ENCODE measurements at places on chromosomes 4 and X.

DNA sequence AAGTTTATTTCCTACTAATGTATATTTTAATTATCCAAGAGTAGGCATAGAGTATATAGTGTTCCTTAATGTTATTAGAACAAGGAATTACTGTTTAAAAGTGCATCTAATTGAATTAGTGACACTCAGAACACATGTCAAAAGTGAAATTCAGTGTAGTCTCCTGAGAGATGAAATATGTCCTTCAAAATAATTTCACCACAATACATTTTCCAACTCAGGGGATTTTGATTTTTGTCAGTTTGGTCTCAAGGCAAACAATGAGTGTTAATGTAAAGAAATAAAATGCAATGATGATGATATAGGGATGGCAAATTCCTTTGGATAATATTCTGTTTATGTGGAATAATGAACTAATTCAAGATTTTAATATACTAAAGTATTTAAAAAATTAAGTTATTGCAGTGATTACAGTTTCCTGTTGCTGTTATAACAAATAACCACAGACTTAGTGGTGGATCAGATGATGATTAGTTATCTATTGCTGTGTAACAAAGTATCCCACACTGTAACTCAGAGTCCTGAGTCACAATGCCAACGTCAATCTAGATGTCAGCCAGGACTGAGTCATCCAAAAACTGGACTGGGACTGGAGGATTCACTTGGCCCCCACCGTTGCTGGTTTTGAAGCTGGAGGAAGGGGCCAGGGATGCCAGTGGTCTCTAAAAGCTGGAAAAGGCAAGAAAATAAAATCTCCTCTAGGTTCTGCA, 148.0 kb upstream of the SLC7A11 start:
- DNase-seq, result no peak

DNA sequence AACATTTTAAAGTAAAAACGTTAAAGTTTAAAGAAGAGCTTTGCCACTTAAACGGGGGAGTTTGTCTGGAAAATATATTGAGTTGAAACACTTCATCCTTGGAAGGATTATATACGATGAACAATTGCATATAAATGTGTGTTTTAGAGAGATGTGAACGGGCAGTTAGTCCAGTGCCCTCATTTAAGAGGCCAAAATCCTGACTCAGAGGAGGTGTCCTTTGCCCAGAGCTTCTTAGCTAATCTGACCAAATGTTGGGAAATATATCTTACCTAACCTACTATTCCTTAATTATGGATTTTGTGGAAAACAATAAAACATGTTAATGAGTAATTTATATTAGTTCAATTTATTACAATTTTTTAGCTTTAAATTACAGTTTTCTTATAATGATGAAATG, 327.2 kb upstream of the DIPK2B start:
- no peak for DNase-seq

DNA sequence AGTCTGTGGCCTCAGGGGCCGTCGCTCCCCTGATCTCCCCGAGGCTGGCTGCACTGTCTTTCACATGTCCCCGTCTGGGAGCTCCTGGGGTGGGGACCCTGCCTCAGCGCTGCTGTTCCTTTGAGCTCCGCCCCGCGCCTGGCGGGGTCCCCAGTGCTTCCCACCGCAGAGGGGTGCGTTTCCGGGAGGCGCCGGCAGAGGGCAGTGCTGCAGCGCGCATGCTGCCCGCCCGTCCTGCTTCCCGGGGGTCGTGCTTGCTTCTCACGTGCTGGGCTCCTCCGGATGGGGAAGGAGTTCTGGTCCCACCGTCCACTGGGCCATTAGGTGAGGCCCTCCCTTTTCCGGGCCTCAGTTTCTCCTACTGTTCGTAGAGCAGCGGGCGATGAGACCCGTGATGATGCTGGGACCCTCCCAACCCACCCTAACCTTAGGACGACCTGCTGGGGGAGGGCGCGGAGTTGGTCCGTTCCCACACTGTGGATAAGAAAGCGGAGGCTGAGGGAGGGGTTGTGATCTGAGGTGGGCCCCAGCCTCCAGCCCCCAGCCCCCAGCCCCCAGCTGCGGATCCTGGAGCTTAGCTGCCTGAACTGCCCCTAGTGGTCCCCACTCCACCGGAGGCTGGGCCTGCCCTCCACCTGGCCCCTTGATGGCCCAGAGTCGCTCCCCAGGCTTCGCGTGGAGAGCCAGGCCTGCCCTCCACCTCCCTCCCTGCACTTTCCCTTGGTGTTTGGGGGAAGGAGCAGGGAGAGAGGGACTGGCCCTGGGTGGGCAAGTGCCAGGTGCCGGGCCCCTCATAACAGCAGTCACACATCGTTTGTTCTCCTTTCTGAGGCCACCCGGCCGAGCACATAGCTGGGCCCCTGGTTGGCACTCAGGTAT, 15.3 kb downstream of the CPZ start:
- peak; percentile 37 for DNase-seq

- no peak for DNase-seq
These were observed 220.1 kb upstream of the PSAPL1 start for GRCh38 chr4:7654550-7655445.

- DNase-seq, result no peak
These were observed 252.6 kb downstream of the CBR4 start for GRCh38 chr4:168757500-168757899.

DNA sequence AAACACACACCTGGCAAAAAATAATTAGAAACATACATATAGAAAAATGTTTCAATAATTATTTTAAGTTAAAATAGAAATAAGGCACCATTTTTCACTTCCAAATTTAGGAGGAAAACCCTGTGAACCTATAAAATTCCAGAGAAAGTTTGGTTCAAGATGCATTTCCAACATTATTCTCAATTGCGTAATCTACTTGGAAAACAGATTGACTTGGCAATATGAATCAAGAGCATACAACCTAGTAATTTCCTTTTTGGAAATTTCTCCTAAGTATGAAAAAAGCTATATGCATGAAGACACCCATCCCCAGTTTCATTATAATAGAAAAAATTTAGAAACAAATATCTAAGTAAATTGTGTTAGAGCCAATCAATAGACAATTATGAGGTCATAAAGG, 242.9 kb downstream of the IQCM start:
- DNase-seq, result no peak

- no peak for DNase-seq
These were observed 124.5 kb upstream of the HCCS start for GRCh38 chrX:10986616-10987015.

GRCh38 chr4:140874056-140874455, 117.9 kb upstream of the TBC1D9 start:
- no peak for DNase-seq

- DNase-seq, result no peak
These were observed 50.2 kb upstream of the TADA2B start for GRCh38 chr4:6992728-6993677.

DNA sequence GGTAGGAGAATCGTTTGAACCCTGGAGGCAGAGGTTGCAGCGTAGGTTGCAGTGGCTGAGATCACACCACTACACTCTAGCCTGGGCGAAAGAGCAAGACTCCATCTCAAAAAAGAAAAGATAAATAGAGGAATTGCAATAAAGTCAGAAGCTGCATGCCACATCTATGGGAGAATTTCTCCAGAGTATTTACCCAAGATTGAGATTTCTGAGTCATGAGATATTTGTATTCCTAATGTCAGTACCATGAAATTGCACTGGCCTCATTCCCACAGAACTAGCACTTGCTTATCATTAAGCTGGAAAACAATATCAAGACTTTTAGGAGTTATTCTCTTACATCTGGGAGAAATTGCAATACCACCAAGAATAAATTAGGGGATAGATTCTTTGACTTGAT, 37.4 kb downstream of the ASIC5 start:
- no peak for DNase-seq

- no peak for DNase-seq
These were observed 46.1 kb downstream of the TMEM150C start for GRCh38 chr4:82515705-82516104.

- DNase-seq, result peak; percentile 55
These were observed 648 bp downstream of the GRK4 start for GRCh38 chr4:2963966-2964471.

DNA sequence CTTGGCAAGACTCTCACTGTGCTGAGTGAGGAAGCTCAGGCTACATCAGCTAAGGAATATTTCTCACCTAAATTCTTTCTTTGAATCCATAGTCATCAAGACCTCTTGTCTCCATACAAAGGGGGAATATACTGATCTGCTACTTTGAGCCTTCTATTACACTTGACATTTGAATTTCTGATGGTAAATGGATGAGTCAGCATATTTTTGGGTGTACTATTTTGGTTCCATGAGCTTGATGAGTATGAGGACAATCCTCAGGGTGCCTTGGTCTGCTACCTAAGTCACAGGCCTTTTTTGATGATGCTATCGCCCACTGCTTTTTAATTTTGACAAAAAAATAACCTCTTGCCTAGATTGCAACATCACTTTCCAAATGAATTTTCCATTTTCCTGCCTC, 415.7 kb downstream of the PPP1R2C start:
- no peak for DNase-seq
